Skeletal muscle cell (primary cell): ENCODE measurements at places on chromosomes 7 and 10.

DNA sequence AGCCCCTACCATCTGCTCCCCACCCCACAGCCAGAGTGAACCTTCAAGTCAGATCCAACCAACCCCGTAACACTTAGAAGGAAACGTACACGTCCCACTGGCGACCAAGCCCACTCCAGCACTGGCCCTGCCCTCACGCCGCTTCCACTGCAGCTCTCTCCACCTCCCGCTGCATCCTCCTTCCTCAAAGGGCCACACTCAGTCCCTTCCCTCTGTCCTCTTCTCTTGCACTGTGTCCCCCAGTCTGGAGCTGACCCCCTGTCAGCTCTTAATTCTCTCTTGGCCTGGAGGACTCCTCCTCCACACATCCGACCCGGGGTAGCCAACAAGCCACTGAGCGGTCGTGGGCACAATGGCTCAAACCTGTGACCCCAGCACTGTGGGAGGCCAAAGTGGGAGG, 85.8 kb downstream of the PROSER2 start:
- DNase-seq: no peak

- DNase-seq: no peak
These were observed 120.7 kb downstream of the ARID5B start for GRCh38 chr10:62021978-62022802.

DNA sequence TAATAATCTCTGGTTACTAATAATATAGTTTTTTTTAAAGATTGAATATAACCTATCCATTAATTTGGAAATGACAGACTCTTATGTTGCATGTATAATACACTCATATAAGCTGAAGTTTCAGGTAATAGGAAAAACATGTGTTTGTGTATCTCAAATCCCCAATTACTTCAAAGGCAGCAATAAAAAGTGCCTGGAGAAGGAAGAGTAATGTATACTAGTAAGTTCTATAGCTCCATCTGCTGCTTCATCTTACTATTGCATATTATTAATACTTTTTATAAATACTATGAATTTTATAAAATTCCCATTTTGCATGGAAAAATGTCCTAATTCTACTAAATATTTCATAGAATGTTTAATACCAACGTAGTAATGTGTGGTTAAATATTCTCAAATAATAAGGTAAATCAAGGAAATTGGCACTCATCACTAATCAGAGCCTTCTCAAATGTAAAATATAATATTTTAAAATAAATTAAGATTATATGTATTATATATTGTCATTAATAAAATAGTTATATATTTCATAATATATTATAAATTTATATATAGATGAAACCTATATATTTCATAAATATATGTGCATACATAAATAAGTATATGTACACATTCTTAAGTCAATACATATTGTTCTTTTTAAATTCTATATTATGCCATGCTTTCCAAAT, 311.9 kb downstream of the HGF start:
- DNase-seq: no peak

- no peak for DNase-seq
These were observed 57.8 kb downstream of the INPP5F start for GRCh38 chr10:119783665-119784027.

DNA sequence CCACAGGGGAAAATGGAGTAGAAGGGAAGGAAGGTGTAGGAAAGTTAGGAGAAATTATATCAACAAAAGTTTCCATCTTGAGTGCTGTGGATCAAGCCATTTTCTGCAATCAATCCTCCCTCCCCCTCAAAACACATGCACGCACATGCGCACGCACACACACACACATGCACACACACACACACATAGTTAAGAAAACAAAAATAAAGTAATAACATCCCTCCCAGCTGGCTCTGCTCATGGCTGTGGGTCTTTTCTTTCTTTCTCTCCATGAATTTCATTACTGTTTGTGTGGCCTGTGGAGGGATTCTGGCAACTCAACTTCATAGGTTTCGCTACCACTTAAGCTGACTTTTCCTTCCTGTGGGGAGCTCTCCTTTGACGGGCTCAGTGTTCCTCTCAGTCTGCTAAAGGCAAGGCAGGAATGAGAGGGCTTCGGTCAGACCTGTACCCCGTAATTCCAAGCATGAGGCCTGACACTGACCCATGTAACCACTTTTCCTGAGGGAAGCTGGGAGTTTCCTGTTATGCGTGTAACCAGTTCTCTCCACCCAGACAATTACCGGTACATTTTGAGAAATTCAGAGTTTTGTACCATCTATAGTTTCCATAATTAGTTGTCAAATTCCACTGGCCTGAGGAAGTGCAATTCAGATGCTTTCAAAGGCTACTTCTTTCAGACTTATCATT, 79.8 kb downstream of the ZNF92 start:
- no peak for DNase-seq

GRCh38 chr10:62506371-62506770, 132.2 kb downstream of the ZNF365 start:
- no peak for DNase-seq
